ENCODE measurements at places on chromosomes 7 and 10.

GRCh38 chr10:77836299-77836820 is 90.2 kb downstream of the DLG5 start:
- peak; percentile 53 for DNase-seq

- DNase-seq = no peak
Observed at GRCh38 chr7:150409300-150410030, 30.3 kb downstream of the ZNF775 start.

- DNase-seq = no peak
Observed at GRCh38 chr10:61958805-61959204, 57.3 kb downstream of the ARID5B start.

DNA sequence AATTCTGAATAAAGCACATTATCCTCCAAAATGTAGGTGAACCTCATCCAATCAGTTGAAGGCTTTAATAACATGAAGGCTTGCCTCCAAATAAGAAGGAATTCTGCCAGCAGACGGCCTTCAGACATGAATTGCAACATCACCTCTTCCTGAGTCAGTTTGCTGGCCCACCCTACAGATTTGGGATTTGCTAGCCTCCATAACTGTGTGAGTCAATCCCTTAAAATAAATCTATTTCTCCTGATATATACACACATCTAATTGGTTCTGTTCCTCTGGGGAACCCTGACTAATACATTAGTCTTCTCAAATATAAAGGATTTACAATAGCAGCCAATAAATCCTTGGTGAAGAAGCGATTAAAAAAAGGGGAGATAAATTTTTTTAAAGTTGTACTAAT is 34.8 kb upstream of the OSBPL3 start:
- DNase-seq = no peak

GRCh38 chr10:79074732-79075131 is 6.0 kb downstream of the ZMIZ1 start:
- DNase-seq = no peak

DNA sequence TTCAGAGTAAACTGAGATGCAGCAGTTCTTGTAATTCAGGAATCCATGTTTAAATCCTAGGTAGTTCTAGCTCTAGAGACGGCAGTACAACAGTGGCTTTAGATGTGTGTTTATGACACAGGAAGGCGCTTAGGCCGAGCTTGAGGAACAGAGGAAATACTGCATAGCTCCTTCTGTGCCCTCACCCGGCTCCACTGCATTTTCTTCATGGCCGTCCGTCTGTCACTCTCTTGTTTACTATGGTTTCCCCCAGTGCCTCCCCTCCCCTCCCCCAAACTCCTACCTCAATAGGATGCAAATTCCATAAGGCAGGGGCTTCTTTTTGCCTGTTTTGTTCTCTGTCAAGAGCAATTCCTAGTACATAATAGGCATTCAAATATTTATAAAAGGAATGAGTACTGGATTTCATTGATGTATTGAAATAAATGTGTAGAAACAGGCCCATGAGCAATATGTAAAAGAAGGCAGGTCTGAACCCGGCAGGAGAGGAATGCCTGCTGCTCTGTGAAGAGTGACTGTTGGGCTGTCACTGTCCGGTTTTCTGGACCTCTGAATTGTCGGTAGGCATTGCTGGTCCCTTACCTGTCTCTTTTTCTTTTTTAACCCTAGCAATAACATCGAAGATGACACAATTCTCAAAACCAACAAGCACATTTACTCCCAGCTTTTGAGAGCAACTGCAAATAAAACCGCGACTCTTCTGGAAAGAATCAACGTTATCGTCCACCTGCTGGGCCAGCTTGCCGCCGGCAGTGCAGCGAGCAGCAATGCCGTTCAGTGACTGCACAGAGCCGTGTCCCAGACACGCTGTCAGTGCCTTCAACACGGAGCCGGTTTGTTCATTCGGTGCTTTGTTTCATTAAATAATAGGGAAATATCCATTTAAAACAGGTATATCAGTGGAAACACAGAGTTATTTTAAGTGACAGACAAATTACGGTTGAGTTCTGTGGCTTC is 12.7 kb downstream of the MMP21 start:
- no peak for DNase-seq

- no peak for DNase-seq
Observed at GRCh38 chr10:123552760-123553554, 113.2 kb upstream of the GPR26 start.

DNA sequence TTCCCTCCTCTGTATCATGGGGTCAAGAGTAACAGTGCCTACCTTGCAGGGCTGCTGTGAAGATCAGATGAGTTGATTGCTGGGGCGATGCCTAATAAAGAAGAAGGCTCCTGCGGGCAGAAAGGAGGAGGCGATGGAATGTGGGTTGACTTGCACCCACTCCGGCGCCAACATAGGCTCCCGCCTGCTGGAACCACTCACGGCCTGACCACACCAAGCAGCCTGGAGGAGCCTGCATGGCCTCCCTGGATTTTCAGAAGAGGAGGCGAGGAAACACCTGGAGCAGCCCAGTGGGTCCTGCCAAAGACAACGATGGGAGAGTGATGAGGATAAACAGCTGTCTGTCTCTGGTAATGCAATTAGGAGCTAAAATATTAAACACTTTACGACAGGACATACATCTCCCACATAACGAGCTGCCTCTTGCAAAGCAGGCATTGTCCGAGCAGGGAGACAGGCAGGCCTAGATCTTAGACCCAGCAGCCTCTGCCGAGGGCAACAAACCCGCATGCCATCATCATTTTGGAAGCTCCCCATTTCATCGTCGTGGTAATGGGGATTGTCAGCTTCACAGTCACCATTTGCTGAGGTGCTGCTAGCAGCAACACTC is 302.9 kb upstream of the ZMIZ1 start:
- no peak for DNase-seq

DNA sequence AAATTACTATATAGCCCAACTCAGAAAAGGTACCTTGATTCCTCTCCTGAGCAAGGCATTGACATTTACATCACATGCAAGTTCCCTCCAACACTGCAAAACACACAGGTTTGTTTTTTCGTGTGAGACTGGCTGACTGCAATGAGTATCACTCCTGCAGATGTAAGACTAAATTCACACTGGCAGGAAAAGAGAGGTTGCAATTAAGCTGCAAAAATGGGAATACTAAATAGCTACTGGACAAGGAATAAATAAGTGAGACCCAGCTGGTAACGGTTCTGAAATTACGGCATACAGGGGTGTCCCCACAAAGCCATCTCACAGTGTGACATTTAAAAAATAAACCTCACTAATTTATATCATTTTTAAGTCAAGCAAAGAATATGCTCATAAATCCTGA is 97.3 kb downstream of the PIP4K2A start:
- no peak for DNase-seq

- DNase-seq = no peak
Observed at GRCh38 chr7:107660381-107661080, at the start of gene SLC26A4. Gene SLC26A4 (plus strand): TSS chr7:107660828. CDS start chr7:107661642, 814 bp downstream.

DNA sequence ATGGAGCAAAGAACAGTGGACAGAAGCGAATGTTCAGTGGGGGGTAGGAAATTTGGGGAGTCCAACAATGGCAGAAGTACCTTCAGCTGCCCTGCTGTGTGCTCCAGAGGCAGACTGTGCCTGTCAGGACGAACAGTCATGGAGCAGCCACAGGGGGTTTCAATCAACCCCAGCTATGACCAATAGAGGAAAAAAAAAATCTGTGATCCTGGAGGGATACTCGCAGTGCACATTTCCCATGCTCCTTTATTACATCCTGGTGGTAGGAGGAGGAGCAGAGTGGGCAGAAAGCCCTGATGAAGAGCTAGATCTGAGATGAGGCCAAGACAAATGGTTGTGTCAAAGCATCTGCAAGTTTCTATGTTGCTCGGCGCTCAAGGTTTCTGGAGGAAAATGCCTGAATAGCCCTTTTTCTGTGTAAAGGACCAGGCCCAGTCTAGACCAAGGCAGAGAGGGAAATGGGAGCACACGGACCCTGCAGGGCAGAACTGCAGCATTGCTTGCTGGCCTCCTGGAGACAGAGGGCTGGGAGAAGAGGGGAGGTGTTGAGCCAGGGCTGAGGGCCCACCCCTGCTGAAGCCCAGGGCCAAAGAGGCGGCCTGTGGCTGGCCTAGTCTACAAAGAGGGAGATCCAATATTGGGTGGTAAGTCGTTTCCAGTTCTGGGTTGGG is 201.5 kb downstream of the GRID1 start:
- no peak for DNase-seq

GRCh38 chr7:55234408-55234807 is 130.7 kb upstream of the LANCL2 start:
- no peak for DNase-seq

GRCh38 chr7:25624051-25624450 is 395.8 kb upstream of the NPVF start:
- no peak for DNase-seq

DNA sequence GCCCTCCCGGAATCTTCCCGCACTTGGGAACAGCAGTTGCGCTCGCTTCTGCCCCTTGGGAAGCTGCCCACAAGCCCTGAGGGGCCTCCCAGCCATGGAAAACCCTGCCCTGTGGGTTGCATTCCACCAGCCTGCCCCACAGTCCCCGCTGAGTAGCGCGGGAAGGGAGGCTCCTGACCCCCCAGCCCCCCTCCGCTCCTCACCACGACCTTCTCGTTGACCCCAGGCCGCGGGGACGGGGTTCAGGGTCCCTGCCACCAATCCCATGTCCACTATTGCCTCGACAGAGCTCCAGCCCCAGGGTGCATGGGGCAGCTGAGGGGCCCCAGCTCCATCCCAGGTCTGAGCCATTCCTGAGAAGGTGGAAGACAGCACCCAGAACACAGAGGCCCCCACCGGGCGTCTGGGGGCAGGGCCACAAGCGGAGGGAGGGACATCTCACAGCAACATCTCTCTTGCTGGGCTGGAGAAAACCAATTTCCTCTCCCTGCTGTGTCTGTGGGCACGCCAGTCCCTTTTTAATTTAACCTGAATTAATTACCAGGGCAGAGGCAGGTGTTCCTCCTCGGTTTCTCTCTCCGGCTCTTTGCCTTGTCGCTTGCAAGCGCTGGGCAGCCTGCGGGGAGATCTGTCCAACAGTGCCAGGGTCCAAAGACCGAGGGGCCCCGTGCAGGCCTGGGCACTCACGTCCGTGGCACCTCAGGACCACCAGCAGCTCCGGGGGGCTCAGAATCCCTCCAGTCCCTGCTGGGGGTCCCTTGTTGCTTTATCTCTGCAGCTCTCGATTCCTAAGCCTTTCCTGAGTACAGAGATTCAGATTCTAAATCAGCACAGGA is 57.9 kb downstream of the FOXL3 start:
- DNase-seq = no peak

Measured in occipital lobe (tissue), 3 donors.